ENCODE measurements at places on chromosomes 7 and 10.
A peak's percentile ranks its signal among the peaks of the same experiment; 100 is the strongest.

- DNase-seq = no peak
Measured at GRCh38 chr7:66267249-66267648, 62.1 kb downstream of the TPST1 start.

DNA sequence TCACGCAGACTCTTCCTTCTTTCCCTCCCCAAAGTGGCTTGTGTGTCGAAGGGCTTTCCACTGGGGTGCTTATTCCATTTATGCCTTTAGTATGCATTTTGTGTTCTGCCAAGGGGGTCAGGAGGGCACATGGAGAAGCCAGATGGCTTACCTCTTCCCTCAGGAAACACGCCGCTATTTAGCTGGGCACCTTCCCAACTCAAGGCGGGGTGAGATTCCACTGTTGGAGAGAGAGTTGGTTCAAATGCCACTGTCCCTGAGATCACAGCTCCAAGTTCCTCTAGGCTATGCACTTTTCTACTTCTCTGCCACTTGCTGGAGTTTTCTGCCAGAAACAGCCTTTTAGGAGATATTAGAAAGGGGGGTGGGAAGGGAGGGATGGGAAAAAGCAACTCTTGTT is 1091.8 kb downstream of the LRMDA start:
- DNase-seq = no peak

DNA sequence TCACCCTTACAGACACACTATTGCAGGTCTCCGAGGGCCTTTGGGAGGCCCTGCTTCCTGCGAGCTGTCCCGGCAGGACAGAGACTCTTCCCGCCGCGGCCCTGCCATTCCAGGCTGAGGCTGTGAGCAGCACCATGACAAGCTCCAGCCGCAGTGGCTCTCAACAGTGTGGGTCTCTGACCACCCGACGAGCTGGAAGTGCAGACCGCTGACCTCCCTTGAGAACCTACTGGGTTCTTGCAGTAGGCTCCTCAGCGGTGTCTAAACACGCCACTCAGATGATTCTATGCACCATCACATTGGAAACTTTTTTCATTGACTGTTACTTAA is 303.4 kb downstream of the WDR37 start:
- DNase-seq = no peak

GRCh38 chr7:138345567-138345966 is 114.5 kb upstream of the TRIM24 start:
- no peak for DNase-seq

DNA sequence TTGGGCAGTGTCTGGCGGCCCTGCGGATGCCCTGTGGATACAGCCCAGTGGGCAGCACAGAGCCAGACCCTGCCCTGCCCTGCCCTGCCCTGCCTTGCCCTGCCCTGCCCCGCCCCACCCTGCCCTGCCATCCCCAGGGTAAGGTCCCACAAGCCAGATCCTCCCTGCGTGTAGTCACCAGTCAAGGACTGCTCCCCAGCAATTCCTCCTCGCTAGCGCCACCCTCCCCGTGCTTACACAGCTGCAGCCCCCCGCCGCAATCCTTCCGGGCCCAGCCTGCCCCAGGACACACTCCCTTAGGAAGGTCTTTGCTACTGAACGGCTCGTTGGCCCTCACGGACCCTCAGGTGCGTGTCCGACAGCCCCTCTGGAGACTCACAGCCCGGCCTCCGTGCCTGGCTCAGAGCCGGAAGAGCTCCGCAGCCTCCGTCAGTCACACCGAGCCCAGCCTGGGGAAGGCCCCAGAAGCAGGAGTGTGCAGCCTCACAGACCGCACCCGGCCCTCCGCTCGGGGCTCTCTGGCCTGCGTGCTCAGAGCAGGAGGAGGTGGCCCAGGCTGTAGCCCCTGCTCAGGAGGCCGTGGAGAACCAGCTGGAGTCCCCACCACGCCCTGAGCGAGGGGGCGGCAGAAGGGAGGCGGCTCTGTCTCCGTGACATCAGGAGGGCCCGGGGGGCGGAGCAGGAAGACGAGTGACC is 68.3 kb downstream of the PWWP2B start:
- no peak for DNase-seq

DNA sequence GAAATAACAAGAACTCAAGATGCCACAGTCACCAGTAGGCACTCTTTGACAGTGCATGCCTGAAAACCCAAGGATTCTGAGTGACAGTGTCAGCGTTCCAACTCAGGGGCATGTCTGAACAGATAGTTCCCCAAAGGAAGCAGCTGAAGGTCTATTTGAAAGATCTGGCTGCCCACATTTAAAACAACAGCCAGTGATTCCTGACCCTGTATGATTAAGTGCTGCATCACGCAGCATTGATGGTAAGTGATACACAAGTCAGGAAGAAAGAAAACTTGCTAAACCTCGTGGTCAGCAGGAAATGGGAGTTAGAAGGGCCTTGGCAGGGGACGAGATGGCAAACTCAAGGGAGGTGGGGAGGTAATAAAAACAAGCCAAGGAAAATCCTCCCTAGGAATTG is 1013.1 kb downstream of the TYW1 start:
- DNase-seq = no peak

GRCh38 chr7:101702362-101702850 is 73.3 kb upstream of the MYL10 start:
- DNase-seq = no peak

GRCh38 chr10:20855398-20856038 is 41.6 kb downstream of the NEBL start:
- DNase-seq = no peak

GRCh38 chr7:30914596-30914995 is 2.9 kb downstream of the AQP1 start:
- DNase-seq = no peak

GRCh38 chr7:129951226-129952085 is 1.3 kb downstream of the UBE2H start:
- no peak for DNase-seq

- no peak for DNase-seq
Measured at GRCh38 chr7:1103009-1103788, 15.3 kb downstream of the GPER1 start.

- no peak for DNase-seq
Measured at GRCh38 chr7:27151931-27152815, at the start of gene HOXA3. HOXA3 (minus strand) TSS chr7:27152583; CDS start chr7:27110640, 41,943 bp downstream.

- no peak for DNase-seq
Measured at GRCh38 chr7:110148054-110148453, 942.9 kb upstream of the LRRN3 start.

DNA sequence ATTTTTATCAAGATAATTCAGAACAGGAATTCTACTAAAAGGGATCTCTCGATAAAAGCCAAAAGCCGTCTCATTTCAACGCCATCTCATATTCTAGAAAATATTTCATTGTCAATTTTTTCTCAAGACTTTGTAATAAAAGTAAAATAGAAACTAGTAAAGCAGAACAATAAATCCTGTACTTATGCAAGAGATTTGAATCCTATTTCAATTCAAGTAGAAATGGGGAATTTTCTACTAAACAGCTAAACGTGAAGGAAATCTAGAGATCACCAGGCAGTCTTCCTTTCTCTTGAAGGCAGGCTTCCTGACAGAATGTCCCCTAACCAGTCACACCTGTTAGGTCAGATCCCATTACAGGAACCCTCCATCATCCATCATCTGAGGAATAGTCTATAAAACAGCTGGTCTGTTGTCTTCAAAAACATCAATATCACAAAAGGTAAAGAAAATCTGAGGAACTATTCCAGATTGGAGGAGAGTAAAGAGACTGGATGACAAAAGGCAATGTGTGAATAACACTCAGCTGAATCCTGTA is 23.7 kb downstream of the USP6NL start:
- no peak for DNase-seq

GRCh38 chr7:69457595-69458504 is 140.4 kb upstream of the AUTS2 start:
- peak; percentile 9 for DNase-seq

DNA sequence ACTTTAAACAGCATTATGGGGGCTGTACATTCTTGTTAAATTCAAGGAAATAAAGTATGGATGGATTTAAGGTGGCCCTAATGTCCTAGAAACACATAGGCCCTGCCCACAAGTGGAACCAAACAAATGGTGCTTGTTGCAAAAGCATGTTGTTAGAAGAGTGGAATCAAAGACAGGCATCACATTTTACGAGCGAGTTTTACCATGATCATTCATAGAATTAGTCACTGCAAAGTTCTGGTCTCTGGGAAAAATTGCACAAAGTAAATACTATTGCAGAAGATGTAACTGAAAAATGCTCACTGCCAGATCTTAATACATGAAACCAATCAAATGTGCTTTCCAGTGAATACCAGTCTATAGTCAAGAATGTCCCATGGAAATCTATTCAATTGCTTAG is 677.1 kb downstream of the PARD3 start:
- DNase-seq = no peak

DNA sequence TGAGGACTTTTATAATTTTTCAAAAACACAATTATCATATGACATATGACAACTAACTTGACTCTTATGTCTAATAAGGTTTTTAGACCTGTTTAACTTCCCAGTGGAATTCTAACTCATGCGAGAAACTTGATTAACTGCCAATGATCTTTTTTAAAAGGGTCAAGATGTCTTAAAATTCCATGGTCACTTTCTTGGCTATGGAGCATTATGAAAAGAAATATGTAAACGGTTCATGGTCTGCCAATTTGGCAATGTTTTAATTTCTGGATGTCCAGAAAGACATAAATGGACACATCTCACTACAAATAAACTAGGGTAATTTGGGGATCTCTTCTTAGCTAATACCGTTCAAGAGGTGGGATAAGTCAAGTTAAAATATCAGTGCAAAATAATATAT is 5.4 kb downstream of the ETV1 start:
- no peak for DNase-seq

DNA sequence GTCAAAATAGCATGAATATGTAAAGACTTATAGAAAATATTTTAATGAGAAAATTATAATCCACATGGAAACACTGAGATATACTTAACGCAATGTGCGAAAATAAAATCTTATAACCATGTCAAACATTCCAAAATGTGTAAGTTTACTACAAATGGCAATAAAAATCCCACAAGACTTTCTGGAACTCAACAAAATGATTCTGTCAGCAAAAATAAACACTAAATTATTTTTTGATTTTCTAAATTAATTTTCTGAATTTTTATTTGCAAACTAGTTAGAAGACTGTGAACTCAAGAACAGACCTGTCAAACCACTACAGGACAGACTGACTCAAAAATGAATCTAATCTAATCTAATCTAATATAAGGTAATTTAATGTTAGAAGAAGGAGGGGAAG is 160.8 kb upstream of the KCTD7 start:
- DNase-seq = no peak

DNA sequence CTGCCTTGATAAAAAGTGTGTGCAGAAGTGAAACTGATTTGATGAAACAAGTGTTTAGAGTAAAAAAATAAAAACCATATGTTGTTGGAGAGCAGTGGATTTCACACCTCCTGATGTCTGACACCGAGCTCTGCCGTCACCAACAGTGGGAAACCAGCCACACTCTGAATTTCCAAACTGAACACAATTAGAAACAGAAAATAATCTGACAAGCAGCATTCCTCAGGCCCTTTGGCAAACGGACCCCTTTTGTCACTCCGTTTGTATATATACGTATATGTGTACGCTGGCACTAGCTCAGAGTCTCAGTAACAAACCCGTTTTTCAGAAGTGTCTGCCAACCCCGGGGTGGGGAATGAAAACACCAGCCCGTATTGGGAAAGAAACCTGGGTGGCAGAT is 32.4 kb downstream of the TACC2 start:
- no peak for DNase-seq
